ENCODE measurements at places on chromosomes 11 and 22.

GRCh38 chr11:64344787-64345186 lies 4.8 kb downstream of the CCDC88B start:
- no peak for DNase-seq

DNA sequence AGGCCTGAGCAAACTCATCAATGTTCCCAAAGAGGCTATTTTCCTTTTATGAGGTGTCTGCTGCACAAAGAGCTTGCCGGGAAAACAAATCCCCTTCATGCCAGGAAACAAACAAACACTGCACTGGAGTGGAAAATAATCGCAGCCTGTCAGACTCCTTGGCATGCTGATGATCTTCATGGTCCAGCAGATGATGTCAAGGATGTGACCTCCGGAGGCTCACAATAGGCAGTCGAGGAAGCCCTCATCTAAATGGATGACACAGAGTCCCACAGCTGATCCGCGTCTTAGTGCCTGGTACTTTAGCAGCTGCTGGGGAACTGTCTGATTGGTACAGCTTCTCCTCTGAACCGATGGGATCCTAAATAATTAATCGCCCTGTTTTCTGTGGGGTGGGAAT lies 187.6 kb downstream of the TENM4 start:
- no peak for DNase-seq

DNA sequence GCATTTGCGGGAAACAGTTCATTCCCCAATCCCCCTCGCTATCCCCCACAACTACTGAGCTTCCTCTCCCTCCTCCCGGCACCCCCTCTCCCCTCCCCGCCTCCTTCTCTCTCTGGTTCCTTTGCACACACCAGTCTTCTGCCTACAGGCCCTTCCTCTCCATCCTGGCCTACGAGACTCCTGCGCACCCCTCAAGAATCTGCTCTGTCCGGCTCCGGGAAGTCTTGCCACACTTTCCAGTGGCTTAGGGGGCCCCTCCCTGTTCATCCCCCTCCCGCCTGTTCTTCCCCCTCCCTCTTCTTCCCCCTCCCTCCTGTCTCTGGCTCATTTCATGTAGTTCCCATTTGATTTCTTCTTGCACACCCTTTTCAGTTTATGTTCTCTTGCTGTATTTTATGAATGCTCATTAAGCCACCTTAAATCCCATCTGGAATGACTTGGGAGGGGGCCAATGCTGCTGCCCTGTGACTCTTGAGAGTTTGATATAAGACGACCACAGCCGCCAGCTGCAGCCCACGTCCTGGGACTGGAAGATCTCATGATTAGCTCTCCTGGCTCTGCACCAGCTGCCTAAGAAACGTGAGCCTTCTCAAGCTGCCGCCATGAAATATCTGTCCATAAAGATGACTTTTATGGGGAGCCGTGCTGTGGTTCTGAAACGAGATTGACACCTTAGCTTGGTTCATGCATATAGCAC lies 50.9 kb downstream of the RPS6KA4 start:
- no peak for DNase-seq

GRCh38 chr22:27252282-27253049 lies 549.1 kb downstream of the MN1 start:
- DNase-seq, result peak; percentile 70

- no peak for DNase-seq
Observed at GRCh38 chr11:121298774-121299173, 6.2 kb downstream of the SC5D start.

DNA sequence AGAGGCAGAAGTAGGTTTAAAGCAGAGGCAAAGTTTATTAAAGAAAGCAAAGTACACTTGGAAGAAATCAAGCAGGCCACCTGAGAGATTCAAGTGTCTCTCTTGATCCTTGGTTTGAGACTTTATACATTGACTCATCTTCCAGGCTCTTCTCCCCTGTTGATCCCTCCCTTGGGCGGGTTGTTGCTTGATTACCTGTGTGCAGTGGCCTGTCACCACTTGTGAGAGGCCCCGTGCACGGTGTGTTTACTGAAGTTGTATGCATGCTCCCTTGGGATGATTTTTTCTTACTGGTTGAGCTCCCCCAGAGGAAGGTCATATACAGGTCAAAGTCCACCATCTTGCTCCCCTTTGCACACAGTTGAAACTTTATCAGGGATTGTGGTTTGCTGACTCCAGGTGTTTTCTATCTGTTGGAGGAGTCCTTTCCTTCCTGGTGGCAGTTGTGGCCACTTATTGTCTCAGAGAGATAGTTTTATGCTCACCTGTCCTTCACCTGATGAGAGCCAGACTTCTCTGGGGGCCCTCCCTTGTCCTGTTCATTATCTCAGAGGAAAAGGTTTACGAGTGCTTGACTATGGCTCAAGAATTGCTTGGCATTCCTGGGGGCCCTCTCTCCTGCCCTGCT lies 16.3 kb upstream of the RBMXL2 start:
- DNase-seq, result no peak

DNA sequence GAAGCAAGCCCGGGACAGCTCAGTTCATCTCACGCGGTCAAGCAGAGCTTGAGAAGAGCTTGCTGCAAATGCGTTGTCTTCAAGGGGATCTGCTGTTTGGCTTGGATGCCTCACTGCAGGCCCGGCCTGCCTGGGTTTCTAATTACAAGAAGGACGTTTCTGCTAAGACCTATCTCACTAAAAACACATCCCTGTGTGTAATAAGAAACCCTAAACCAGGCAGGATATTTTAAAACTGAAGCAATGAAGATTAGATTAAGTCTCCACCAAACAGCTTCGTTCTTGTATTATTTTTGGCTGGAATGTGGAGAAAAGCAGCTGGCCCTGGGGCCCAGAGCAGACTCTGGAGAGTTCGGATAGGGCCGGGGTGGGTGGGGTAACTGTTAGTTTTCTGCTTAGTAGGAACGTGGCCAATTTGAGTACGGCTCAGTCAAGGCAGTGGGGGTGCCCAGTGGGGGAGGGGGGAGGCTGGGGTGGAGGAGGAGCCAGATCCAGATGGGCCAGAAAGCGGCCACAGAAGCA lies 6.0 kb downstream of the PKNOX2 start:
- no peak for DNase-seq

- DNase-seq, result no peak
Observed at GRCh38 chr11:93051186-93051585, 81.7 kb downstream of the MTNR1B start.

GRCh38 chr11:67583247-67584204 lies at the start of gene GSTP1:
GSTP1 (plus strand) TSS chr11:67583812; CDS start chr11:67583844, 32 bp downstream.
- peak; percentile 87 for DNase-seq

- DNase-seq, result peak; percentile 92
Observed at GRCh38 chr22:35477911-35478582, 62.6 kb upstream of the RASD2 start.

GRCh38 chr11:44709966-44710365 lies 16.8 kb upstream of the TSPAN18 start:
- peak; percentile 23 for DNase-seq

GRCh38 chr11:95455228-95455970 lies 224.4 kb upstream of the SESN3 start:
- no peak for DNase-seq

DNA sequence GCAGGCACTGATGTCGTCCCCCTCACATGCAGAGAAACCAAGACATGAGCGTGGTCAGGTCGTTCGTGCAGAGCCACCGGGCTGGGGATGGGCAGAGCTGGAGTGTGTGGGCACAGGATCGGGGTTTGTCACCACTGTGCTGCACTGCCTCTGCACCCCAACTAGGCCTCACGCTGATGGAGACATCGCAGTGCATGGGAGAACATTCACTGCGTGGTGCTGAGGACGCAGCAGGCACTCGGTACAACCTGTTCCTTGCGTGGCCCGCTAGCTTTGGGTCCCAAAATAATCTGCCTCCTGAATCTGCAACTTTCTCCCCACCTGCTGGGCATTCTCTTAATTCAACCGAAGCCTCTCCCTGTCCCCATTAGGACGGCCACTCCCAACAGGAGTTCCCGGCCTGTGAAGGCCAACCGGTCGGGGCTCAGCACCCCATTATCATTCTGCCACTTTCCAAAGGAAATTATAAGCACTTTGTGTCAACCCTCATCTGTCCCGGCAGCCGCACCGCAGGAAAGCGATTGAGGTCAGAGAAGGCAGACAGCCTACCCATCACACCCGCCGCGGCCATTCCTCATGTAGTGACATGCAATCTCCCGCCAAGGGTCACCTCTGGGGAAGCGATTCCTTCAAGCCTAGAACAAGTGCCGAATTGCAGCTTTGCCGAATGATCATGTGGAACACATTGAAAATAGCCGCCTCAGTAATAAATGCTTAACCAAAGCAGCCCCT lies 490.4 kb downstream of the MN1 start:
- no peak for DNase-seq

DNA sequence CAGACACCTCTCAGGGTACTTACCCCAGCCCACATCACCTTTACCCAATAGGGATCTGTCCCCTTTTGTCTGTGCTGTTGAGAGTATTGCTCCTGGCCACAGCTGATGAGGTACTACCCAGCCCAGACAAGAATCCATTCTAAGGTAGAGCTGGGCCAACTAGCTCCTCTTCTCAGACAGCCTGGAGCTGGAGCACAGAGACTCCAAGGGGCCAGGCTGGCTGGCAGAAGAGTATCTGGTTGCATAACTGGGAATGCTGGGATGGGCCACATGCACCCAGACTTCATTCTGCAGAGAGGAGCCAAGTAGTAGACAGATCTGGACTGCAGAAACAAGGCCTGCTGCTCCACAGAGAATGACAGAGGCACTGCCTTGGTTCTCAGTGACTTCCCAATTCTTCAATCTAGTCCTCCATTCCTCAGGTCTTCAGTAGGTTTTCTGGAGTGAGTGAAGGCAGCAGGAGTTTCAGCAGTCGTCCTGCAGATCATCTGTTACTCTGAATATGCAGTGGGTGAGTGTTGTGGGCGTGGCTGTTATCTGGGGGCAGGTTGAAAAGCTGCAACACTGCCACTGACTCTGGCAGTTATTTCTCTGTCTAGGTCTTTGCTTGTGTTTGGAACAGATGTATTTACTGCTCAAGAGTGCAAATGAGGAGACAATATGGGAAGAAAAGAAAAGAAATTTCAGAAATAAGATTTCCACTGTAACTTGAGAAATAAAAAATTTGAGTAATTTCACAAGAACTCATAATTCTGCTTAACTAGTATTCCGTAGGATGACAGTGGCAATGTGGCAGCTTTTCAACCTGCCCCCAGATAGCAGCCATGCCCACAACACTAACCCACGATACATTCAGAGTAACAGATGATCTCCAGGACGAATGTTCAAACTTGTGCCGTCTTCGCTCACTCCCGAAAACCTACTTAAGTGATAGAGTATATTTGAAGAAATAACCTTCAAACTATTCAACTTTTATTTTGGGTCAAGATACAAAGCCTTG lies 34.9 kb downstream of the MAPK1 start:
- DNase-seq, result no peak

GRCh38 chr11:109059402-109059801 lies 362.6 kb upstream of the C11orf87 start:
- DNase-seq, result no peak

DNA sequence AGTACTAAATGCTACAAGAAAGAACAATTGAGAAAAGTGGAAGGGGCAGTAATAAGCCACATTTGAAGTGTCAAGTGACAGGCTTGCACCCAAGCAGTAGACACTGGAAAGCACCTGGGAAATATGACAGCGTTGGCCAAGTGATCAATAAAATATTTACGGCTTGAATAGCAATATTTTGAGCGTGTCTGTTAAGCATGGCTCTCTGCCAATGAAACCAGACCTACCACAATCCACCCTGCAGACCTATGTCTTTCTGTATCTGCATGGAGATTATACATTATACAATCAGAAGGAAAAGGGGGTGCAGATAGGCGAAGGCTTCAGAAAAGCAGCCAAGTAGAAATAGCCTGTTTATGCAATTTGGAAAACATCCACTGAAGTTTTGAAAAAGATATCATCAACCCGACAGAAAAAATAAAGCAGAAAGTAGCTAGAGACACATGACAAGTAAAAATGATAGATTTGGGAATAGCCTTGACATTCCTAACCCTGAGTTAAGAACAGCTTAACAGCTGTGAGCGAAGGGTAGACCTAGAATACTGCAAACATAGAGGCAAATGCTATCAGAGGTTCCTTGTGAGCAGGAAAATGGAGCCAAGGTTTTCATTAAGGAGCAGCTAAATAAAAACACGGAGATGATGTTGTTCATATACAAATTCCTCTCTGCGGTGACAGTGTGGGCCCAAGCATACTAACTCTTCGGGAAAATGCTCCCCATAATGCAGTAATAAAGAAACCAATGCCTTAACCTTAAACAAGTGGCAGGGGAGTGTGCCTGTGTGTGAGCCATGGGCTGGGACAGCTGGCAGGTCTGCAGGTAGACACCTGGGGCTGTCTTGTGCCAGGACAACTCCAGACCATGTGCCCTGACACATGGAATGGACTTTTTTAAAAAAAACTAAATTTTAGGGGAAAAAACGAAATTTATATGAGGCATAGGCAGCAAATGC lies 71.3 kb downstream of the ETS1 start:
- DNase-seq, result no peak

DNA sequence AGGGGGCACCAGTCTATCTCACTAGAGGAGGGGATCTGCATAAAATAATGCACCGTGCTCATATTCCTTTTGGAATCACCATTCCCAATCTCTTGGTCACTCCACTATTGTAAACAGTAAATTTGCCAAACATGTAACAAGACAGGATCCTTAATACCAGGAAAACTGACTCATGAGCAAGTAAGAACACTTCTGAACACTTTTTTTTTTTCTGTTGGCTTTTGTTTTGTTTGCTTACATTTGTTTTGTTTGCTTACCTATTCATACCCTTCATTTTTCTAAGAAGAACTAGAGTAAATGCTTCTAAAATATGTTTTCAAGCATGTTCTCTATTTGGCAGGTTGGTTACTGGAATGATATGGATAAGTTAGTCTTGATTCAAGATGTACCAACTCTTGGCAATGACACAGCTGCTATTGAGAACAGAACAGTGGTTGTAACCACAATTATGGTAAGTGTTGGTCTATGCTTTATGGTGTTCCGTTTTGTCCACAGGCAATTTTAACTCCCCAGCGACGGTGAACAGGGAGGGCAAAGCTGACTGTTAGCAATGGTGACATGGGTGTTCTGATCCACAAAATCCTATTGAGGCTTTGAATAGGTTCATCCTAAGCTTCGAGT lies 111.8 kb downstream of the MSANTD4 start:
- DNase-seq, result no peak

DNA sequence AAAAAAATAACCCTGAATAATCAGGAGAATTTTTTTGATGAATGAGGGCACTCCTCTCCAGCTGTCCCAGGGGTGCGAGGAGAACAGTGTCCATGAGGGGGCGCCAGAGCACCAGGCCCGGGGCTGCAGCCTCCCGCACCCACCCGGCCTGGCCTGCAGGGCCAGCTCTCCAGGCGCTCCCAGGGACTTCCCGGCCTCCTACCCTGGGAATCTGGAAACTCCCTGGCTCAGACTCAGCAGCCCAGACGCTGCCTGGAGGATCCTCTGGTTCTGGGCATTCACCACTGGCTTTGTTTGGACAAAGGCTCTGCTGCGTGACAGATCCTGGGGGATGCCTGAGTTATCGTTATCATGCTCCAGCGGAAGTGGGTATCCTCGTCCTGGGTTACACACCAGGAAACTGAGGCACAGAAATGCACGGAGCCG lies 31.0 kb downstream of the MCM5 start:
- DNase-seq, result peak; percentile 90
